Fibroblast of skin of right biceps (primary cell): ENCODE measurements at places on chromosomes 2 and 18.

- no peak for DNase-seq
Observed at GRCh38 chr2:147639386-147639785, 205.4 kb upstream of the ACVR2A start.

GRCh38 chr2:170377500-170378207 lies 199.7 kb downstream of the MYO3B start:
- no peak for DNase-seq

DNA sequence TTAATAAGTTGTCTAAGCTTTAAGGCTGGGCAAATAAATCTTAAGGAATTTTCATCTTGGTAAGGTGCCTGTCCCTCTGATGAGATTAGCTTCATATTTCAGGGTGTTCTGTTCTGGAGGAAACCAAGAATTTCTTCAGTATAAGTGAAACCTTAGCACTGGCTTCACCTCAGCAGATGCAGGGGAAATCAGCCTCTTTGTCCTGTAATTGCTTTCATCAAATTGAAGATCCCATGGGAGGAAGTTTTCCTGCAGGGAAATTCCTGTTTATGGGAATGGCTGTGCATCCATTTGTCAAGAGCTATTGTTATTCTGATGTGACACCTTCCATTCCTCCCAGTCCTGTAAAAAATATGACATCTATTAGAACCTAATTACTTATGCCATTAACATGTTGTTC lies 174.5 kb downstream of the PTPRM start:
- no peak for DNase-seq

GRCh38 chr2:64086347-64087082 lies 57.7 kb downstream of the PELI1 start:
- DNase-seq, result no peak

DNA sequence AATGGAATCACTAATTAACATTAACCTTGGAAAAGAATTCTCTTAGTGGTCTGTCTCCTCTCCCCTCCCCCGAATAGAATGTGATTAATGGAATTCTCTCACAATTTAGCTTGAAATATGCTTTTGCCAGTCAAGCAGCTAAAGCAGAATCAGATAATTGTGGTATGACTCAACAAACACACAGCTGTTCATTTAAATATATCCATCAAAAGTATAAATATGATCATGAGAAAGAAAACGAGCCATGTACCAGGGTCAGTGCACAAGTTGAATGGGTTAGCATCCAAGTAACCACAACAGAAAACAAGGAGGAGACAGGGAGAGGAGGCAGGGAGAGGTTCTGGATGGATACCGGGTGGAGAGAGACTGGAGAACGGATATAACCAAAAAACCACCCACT lies 66.9 kb downstream of the ACVR1 start:
- peak; percentile 70 for DNase-seq

DNA sequence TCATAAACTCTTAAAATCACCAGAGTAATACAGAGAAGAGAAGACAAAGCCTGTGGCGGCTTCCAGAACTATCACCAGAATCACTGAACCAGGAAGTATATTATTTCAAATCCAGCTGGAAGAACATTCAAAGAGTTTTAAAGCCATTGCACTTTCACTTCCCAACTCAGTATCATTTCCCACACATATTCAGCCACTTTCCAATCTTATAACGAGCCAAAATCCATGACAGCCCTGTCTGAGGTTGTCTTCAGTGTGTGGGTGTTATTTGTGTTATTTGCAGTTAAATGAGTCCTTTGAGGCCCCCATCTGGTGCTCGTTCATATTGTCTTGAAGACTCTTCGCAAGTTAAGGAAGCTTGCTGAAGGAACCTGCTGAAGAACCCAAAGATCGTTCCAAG lies 559.9 kb downstream of the TSN start:
- DNase-seq, result no peak

GRCh38 chr2:31956312-31956711 lies 54.5 kb downstream of the MEMO1 start:
- no peak for DNase-seq

GRCh38 chr2:10006236-10007161 lies 36.9 kb upstream of the KLF11 start:
- DNase-seq, result no peak

DNA sequence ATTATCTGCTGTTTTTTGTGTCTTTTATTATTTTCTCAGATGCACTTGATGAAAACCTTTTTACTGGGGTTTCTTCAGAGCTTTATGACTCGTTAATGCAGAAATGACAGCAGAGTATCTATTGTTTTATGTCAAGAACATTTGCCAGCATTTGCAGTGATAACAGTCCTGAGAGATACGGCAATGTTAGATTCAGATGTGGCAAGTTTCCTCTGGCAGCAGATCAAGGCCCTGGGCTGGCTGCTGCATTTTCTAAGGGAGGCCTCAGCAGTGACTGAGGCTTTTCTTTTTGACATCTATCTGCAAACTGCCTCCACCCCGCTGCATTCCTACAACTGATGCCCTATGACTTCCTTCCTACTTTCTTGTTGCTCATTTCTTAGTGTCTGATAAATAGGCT lies 40.2 kb downstream of the EFEMP1 start:
- DNase-seq, result peak; percentile 75

DNA sequence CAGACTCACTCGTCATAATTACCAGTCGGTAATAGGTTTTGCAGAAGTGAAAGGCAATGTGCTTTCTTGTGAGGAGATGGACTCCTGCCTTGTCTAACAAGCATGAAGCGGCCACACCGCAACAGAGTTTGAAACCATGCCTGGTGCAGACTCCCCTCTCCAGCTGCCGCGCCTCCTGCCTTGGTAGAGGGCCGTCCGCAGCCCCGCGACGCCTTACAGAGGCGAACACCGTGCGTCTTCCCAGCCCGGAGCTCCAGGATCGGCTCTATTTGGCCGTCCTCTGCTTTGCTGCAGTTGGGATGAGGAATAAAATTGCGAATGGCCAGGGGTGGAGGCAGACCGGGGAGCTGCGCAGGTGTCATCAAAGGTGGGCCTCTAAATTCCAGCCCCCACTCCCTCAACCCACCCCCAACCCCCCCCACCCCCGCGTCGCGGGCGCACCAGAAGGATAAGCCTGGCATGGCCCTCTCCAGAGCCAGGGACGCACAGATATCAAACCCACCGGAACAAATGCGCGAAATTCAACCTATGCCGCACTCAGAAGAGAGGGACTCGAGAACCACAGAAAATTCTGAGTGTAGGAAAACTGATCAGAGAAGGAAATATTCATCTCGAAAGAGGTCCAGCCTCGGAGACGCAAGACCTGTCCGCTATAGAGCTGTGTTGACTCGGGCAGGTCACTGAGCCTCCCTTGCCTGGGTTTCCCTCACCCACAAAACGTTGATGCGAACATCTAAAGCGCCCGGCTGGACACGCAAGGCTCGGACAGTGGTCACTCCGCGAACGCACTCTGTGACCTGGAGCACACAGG lies 1.1 kb downstream of the TRABD2A start:
- DNase-seq, result no peak
